ENCODE measurements at places on chromosomes 16 and 17. TPM values are rescaled to one million over a fixed set of nuclear protein-coding genes. Genes with fewer than 3 reads are reported as not detected.

ZG16 gene
- not detected for polyA plus RNA-seq

ARL5C gene
- polyA plus RNA-seq = not detected

ITGAD gene
- polyA plus RNA-seq = 0.27 TPM

CIBAR2 gene
- polyA plus RNA-seq = 0.17 TPM

SPN gene
- 2.7 TPM for polyA plus RNA-seq

KCNAB3 gene
- 10.0 TPM for polyA plus RNA-seq

CCDC200 gene
- 6.2 TPM for polyA plus RNA-seq

DNA sequence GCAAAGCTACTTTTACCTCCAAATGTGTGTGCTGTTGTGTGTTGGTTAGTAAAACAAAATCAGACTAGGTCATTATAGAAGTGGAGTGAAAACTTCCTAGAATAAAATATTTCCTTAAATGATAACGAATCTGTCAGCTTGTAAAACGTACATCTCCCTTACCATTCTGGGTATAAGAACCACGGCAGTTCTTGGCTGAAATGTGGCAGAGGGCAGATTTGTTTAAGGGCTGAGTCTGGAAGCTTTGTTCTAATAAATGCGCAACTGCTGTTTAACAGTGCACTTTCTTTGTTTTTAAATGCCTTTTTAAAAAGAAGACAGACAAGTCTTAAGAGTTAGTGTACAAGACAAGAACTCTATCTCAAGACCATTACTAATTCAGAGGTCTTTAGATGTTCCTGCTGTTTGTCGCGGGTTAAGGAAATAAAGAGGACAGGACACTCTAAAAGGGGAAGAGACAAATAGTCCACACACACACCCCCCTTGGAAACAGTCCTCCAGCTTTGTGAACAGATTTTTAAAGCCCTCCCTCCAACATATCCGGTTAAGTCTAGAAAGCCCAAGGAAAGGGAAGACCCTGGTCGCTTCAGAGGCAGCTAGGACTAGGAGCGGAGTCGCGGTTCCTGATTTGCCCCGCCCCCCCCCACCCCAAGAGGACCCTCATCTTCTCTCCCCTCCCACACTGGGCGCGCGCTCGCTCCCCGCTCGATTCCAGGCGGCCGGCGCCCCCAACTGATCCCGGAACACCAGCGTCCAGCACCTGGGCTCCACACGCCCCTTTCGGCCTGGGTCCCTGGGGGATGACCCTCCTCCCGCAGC lies 658 bp downstream of the SYNRG start:
- DNase-seq = peak; percentile 60

DNA sequence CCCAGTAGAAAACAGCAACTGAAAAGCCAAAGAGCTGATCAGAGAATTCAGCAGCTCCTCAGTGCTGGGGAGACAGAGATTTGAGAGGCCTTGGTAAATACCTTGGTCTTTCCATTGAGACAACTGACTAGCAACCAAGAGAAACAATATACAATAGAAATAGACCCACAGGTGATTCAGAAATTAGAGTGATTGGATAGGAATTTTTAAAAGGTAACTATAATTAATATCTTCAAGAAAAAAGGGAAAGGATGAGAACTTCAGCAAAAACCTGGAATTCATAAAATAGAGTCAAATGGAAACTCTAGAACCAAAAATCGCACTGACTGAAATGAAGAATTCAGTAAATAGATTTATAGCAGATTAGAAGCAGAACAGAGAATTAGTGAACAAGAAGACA lies 32.5 kb upstream of the ITGAX start:
- DNase-seq = no peak

DNA sequence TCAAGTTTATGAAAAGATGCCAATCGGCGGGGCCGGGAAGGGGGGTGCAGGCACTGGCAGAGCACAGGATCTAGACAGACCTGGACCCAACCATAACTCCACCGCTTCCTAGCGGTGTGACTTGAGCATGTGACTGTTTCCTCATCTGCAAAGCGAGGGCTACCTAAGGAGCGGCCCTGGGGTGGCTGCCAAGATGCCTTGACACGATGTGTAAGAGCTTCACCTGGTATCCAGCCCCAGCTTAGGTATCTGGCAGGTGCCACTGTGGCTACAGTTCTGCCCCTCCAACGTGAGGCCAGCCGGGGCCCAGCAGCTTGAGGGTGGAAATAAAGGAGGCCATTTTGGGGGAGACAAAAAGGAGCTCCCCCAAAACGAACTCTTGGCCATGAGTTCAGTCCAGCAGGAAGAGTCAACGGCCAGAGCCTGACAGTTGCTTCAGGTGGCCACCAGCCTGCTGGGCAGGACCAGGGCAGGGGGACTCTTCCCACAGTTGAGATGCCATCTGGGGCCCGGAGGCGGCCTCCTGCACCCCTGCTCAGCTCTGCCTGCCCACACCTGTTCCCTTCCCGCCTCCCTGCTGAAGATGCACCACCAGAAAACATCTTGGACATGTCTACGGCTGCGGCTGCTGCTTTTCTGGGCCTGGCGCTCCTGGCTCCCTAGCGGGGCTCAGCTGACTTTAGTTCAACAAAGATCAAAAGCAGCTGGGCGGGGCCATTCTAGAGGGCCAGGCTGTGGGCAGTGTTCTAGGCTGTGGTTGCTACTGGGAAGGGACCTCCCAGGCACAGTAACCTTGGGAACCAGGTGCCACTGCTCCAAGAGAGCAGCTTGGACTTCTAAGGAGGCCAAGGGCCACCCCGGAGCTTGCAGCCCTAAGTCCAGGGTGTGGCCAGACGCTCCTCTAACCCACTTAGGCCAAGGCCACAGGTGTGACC lies 3.4 kb upstream of the MTSS2 start:
- DNase-seq = no peak

DNA sequence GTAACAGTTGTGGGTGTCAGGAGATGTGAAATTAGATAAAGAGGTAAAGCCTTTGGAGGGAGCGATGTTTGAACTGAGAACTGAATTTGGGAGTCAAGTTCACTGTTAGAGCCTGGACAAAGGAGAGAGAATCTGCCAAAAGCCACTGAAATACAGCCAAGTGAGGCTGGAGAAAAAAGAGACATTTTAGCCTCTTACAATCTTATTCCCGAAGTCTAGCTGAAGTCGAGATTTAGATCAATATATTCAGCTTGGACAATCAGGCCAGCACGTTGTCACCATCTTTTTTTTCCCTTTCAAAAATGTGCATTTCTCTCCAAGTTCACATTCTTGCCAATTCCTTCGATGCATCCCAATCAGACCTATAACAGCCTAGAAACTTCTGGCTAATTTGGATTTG lies 312.2 kb downstream of the RBFOX1 start:
- DNase-seq = no peak

DNA sequence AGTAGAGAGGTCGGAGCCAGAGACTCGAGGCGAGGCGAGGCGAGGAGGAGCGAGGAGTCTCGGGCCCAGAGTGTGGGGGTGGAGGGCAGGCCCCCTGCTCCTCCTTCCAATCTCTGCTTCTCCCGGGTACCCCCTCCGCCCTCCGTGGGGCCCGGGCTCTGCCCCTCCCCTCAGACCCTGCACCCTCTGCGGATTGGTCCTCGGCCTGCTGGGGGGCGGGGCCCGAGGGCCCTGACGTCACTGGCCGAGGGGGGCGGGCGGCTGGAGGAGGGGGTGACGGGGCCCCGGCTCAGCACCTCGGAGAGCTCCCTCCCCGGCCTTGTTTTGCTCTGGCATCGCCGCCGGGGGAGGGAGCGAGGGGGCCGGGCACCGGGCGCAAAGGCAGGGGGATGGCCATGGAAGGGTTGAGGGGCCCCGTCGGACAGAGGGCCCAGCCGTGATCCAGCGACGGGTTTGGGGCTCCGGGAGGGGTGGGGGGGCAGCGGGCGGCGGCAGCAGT lies at the start of gene RUNDC3A:
TSS of gene RUNDC3A (plus strand) at position 282 of the 499 bp plus-strand sequence. CDS start 232 bp downstream, outside the sequence.
- peak; percentile 80 for DNase-seq

- no peak for DNase-seq
These were observed 46.6 kb upstream of the ERN1 start for GRCh38 chr17:64176556-64176955.

DNA sequence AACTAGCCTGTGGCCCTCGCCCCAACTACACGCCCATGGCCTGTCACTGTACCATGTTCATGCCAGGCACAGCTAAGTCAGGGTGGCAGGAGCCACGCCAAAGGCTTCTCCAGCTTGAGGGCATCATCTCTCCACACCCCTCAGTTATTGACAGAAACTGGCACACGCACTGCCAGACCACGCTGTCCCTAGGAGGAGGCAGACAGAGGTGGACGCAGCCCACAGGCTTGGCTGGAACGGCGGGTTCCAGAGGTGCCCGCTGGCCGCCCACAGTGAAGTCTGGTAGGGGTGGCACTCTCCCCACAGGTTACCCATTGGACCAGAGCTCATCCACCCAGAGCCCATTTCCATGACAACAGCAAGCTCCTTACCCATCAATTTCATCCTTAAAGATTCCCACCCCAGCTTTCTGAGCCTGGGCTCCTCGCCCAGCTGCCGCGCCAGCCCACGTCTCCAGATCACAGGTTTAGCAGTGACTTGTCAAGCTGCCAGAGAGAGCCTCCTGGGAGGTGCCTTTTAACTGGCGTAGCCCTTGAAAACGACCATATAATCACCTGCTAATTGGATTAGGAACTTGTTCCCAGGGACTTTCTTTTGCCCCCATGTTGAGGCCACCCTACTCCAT lies 27.9 kb downstream of the RPRML start:
- no peak for DNase-seq

- no peak for DNase-seq
These were observed 89.6 kb downstream of the CDH13 start for GRCh38 chr16:82716361-82716855.

- no peak for DNase-seq
These were observed 47.4 kb upstream of the ATF7IP2 start for GRCh38 chr16:10338426-10338825.

DNA sequence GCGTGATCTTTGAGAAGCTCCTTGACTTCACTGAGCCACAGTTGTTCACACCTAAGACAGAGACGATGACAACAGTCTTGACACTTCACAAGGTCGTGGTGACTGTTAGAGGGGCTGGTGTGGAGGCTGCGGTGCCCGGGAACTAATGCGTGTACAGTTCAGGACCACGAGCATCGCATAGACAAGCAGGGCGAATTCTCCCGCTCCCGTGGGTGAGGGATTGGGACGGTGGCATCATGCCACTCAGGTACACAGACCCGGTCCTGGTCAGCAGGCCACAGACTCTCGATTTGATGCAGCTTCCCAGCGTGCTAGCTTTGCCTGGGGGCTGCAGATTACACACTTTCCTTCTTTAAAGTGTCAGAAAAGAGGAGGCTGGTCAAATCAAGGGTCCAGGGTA lies 24.7 kb downstream of the CEP295NL start:
- DNase-seq = no peak

DNA sequence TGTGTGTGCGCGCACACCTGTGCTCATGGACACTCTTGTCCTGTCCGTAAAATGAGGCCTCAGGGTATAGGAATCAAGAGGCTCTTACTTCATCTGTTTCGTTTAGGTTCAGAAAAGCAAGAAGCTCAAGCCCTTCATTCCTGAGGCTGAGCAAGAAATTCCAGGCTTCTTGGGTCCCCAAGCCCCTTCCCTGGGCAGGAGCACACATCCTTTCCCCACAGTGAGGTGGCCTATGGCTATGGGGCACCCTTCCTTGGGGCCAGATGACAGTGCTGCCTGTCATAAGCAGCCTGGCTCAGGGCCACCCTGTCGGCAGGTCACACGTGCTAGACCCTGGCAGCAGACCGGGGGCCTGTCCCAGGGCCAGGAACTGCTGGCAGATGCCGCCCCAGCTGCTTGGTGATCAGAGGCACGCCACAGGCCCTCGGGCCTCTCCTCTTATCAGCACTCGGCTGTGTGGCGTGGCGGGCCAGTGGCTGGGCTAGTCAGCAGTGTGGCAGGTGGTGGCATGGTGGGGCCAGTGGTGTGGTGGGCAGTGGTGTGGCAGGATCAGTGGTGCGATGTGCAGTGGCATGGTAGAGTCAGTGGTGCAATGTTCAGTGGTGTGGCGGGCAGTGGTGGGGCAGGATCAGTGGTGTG lies 50.2 kb downstream of the NKD1 start:
- DNase-seq = no peak

DNA sequence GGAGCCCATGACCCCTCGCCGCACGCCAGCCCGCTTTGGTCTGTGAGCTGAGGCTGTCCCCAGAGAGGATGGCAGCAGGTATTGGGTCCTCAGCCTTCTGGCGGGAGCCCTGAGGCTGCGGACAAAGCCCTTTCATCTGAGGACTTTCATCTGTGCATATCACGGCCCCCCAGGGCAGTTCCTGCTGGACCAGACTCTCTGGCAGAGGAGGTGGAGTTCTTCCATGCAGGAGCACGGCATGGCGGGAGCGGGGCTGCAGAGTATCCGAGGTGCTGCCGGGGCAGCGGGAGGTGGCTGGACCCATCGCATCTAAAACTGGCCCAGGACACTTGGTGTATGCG lies 18.8 kb downstream of the DHX38 start:
- DNase-seq = no peak

DNA sequence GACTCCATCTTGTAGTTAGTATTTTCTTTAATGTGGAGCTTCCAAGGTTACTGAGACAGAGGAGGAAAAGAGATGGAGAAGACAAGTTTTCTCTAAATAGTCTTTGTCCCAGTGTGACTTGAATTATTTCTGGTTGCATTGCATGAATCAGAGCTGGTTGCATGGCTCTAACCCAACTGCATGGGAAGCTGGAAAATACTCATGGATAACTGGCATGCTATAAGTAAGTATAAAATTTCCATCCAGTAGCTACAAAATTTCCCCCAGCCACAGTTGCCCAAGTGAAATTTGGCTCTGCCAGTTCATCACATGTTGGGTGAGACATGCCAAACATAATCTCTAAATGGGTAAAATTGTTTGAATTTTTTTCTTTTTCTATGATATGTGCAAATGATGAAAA lies 1161.5 kb downstream of the CDH11 start:
- no peak for DNase-seq

DNA sequence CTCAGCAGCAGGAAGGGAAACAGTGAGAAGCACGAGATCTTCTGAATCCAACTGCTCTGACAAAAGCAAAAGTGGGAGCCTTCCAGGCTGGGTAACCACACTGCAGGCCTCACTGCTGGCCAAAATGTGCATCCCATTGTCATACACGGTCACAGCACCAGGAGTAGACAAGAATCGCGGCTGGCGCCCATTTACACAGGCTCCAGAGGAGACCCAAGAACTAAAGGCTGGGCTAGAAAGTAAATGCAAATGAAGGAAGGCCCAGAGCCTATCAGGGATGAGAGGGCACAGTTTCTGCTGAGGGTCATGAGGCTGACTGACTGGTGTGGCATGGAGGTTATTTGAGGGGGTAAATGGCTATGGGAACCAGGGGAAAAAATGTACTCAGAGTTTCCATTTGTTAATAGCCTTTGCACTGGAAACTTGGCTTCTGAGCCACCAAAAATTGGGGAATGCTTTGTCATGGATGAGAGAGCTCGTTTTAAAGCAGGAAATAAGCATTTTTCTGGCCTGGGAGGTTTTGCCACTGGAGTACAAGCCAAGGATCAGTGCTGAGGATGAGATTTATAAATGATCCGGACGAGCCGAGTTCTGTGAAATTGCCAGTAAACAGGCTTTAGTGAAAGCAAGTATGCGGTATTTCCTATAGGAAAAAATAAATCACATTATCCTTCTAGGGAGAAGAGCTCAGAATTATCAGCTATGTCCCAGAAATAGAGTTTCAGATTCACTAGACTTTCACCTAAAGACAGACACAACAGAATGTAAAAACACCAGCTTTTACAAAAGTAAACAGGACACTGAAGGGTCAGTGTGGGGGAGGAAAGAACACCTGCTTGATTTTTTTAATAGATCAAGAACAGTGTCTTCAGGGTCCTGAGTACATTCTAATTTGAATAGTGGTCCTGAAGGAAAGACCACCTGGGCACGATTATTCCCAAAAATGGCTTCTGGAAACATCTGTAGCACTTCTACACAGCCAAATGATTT lies 66.9 kb upstream of the GSG1L start:
- no peak for DNase-seq

GRCh38 chr16:87963400-87963799 lies 12.2 kb downstream of the BANP start:
- no peak for DNase-seq

- no peak for DNase-seq
These were observed 77.5 kb downstream of the ANKRD11 start for GRCh38 chr16:89412811-89413210.

Data from right renal pelvis (tissue), 4 donors.